Foreskin fibroblast (primary cell): ENCODE measurements at places on chromosomes 11 and 22.
A peak's percentile ranks its signal among the peaks of the same experiment; 100 is the strongest.

- DNase-seq: peak; percentile 31
Measured at GRCh38 chr11:113896156-113896879, 8.3 kb upstream of the HTR3B start.

DNA sequence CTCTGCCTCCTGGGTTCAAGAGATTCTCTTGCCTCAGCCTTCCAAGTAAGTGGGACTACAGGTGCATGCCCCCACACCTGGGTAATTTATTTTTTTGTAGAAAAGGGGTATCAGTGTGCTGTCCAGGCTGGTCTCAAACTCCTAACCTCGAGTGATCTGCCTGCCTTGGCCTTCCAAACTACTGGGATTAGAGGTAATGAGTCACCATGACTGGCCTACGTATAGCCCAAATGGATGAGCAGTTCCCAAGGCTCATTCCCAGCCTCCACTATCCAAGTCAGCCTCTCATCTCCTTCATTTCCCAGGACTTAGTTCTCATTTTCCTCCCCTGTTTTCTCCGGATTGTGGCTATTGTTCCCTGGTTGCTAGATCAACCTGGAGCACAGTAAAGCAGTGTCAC, 5.6 kb downstream of the CCT8L2 start:
- no peak for DNase-seq

DNA sequence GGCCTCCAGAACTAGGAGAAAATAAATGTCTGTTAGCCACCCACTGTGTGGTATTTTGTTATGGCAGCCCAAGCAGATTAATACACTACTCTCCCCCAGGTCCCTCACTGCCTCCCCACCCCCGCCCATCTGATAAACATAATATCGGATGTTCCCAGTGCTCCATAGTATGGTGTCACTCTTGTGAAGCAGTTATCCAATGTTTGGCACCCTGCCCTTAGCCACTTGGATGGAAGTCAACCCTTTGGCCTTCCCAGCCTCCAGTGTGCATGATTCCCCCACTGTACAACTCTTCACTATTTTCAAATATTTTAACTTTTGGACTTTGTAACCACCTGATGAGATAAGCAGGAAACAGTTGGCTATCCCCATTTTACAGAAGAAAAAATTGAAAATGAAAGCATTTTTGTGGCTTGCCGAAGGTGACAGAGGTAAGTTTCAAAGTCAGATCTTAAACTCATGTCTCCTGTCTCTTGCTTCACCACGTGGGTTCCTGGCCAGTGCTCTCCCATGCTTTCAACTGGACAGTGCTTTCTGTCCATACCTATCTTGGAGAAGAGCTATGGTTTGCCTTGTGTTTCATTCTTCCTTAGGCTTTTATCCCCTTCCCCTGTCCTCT, 53.2 kb downstream of the ALX4 start:
- no peak for DNase-seq

GRCh38 chr11:122616718-122617117, 38.8 kb upstream of the UBASH3B start:
- DNase-seq: no peak

DNA sequence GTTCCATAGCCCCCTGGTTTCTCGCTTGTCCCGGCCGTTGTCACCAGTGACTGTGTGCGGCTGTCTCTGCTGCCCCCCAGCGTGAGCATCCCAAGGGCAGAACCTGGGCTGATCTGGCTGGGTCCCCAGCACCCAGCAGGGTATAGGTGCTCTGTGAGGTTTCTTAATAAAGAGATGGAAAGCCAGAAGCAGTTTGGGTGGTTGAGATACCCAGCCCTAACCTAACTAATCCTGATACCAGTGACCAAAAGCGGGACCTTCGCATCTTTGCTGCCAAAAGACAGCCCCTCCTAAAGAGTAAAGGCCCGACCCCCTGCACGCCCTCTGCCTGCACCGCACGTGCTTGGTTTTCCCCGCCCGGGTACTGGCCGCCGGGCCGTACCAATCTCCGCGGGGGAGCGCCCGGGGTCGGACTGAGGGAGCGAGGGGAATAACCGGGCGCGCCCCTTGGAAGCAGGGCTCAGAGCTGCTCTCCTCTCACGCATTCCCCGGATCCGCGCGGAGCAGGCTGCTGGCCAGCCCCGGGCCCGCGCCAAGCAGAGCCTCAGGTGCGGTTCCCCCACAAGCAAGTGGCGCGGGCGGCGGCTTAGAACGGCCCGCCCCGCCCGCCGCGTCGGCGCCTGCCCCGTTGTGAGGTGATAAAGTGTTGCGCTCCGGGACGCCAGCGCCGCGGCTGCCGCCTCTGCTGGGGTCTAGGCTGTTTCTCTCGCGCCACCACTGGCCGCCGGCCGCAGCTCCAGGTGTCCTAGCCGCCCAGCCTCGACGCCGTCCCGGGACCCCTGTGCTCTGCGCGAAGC, at the start of gene DGAT2:
Gene DGAT2 (plus strand): TSS at position 667 of the 797 bp plus-strand sequence. CDS start 214 bp downstream, outside the sequence.
- peak; percentile 38 for DNase-seq
